ENCODE measurements at places on chromosomes 4 and X.

GRCh38 chrX:45011131-45011530, 138.1 kb downstream of the KDM6A start:
- DNase-seq, result no peak

- peak; percentile 78 for DNase-seq
Measured at GRCh38 chrX:109886122-109886761, 116.7 kb upstream of the TMEM164 start.

DNA sequence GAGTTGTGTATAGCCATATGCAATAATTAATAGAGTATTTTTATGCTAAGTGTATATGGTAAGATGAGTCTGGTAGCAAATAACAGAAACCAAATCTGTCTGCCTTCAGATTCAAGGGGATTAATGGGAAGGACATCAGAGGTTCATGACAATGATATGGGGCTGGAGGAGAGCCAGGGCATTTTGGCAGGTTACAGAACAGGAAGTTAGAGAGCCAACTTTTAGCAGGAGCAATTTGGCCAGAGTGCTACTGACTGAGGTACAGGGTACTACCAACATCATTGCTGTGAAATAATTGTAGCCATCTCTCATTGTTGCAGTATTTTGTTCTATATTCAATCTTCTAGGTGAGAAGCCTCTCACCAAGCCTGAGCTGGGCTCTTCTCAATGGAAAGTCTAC, 210.9 kb upstream of the FAM47A start:
- DNase-seq, result no peak

DNA sequence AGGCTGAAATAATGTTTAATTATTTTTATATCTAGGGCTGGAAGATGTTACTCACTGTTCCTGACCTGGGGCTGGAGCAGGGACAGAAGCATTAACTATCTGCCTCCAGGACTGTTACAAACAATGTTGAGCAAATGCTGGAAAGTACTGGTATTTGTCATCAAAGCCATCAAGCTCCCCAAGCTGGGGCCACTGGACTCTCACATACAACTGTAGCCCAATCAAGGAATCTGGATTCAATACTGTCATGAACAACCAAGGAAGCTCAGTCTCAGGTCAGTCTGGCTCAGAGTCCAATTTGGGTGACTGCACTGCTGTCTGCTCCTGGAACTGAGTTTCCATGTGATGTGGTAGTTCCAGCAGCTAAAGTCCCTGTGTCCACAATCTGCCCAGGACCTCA, 50.4 kb downstream of the APOO start:
- DNase-seq, result no peak

GRCh38 chr4:158965226-158965625, 137.7 kb upstream of the RAPGEF2 start:
- no peak for DNase-seq

DNA sequence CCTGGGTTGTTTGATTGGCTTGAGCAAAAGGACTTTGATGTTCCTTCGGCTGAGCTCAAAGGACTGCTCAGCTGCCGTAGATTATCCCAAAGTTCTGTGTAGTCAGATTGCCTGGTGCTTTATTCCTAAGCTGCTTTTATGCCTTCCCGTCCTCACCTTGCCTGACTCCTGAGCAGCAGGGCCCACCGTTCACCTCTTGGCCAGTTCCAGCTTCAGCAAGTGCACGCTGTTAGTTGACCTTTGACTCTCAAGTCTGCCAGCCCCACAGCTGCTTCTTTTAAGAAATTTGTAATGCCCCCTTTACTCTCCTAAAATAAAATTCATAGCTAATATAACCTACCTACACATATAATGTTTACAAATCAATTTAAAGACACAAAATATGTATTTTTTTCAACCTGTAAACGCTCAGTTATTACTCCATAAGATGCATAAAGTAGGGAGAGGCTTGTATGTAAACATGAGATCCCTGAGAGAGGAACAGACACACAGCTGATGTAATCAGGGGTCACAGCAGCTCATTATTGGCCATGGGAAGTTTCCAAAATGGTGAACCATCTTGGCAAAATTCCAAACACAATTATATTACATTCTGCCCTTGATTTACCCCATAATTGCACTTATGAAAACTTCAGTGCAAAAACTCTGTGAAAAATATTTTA, 28.6 kb downstream of the UCHL1 start:
- no peak for DNase-seq

DNA sequence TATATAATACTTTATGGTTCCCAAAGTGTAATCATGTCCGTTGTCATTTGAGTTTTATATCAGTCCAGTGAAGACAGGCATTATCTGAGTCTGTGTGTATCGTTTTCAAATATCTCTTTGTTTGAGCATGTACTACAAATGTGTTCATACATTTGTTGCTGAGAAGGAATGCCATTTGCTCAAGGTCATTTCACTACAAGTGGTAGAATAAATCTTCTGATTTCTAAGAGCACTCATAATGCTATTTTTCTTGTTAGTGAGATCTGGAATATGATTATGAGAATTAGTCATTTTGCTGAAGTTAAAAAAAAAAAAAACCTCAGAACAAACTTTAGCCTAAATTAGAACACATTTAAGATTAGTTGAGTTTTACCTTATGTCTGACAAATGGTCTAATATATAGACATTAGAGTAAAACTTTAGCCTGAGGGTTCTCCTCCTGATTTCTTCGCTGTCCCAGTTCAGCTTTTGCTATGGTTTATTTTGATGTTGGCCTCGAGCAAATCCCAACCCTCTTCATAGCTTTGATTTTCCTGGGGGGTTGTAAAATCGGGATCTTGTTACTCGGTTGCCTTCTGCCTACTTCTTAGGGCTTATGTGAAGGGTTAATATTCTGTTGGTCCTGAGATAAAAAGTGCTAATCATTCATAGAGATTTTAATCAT, 87.1 kb downstream of the TMEM131L start:
- no peak for DNase-seq

DNA sequence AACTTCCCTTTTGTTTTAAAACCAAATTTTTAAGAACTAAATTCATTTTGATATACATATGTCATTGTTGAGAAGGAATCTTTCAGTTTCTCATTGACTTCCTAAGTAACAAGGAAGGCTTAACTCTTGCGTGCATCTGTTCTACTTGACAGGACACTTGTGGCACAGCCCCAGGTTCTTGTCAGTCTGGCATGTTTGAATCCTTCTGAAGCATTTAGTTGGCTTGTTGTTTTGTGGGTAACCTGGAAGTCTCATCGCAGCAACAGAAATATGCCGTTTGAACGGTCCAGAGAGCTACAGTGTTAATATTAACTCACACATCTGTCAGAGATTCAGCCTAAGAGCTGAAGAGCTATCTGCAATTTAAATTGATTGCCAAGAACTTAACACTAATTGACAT, 76.0 kb downstream of the GLRA3 start:
- DNase-seq, result no peak

DNA sequence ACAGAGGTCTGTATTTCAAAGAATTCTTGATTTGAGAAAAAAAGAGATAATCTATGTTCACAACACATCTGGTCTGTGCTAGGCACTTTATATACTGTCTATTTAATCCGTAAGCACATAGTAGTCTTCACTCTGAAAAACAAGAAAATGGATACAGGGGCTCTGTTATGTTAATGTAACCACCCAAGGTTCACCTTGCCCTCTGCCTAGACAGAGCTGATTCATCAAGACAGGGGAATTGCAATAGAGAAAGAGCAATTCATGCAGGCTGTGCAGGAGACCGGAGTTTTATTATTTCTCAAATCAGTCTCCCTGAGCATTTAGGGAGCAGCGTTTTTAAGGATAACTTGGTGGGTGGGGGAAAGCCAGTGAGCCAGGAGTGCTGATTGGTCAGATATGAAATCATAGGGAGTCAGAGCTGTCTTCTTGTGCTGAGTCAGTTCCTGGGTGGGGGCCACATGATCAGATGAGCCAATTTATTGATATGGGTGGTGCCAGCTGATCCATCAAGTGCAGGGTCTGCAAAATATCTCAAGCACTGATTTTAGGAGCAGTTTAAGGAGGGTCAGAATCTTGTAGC, 92.9 kb upstream of the TNIP3 start:
- DNase-seq, result no peak

DNA sequence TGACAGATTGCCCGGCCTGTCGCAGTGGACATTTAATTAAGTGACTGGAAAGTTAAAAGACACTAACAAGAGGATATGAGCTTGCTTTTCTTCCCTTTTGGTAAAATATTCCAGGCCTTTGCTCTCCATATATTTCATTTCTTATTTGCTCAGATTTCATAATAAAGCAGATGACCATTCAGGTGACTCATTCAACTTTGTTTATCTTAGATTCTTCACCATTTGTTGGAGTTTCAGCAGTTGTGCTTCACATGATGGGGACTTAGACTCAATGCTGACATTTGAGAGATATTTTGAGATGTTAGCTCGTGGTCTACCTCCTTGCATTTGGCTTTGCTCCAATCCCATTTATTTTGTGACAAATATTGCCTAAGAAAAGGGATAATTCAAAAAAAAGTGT, 312.2 kb downstream of the ARHGAP24 start:
- DNase-seq, result no peak

- no peak for DNase-seq
Measured at GRCh38 chrX:124230655-124231450, 101.6 kb upstream of the TEX13D start.

DNA sequence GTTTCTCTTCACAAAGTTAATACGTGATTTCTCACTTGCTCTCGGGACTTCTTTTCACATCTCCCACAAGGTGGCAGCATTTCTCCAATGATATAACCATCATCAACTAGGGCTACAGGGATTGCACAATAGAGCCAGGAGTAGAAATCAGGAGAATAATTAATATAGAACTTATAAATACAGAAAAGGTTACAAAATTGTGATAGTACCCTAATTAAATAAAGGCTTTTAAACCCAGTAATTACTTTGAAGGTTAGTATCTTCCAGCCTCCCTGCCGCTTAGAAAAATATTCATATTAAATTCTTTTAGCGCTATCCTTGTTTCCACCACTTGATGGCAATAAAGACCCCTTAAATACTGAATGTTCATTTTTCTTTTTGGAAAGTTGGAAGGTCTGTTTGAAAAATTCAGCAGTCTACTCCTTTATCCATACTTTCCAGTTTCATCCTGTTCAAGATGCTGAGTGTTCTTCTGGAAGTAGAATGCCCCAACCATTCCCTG, 65.8 kb downstream of the RASGEF1B start:
- DNase-seq, result peak; percentile 60

DNA sequence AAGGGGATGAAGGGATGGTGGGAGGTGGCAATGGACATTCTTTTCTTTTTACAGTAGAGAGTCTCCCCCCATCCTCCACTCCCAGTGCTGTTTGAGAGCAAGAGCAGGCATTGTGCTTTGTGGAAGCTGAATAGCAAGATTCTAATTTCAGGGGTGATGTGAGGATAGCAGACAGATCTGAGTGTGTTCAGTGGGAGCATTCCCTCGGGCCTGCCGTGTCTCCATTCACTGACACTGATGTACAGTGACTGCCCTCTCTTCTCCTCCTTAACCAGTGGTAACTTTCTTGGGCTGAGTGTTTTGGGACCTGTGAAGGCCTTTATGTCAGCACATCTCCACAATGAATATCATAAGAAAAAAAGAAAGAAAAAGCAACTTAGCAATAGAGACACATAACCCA, 396.6 kb upstream of the RPS6KA3 start:
- no peak for DNase-seq

All from HEK293T (cell line).